NCI-H510A (cell line): ENCODE measurements at places on chromosomes 11 and 22.

- DNase-seq = no peak
These were observed 45.3 kb downstream of the PPARA start for GRCh38 chr22:46195487-46196165.

DNA sequence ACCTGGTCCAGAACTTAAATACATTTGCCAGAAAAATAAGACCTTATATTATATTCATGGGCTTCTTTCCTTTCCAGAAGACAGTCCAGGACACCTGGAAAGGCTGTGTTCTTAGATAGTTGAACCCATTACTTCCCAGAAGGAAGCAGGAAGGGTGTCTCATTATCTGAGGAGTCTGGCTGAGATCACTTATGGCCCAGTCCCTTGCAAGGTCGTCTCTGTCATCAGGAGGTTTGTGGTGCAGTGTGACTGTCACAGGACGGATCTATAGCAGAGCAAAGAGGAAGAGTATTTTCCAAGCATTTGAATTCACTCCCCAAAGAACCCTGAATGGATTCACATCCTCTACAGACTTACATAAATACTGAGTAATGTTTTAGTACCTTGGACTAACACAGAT, 270.7 kb upstream of the MTNR1B start:
- no peak for DNase-seq

DNA sequence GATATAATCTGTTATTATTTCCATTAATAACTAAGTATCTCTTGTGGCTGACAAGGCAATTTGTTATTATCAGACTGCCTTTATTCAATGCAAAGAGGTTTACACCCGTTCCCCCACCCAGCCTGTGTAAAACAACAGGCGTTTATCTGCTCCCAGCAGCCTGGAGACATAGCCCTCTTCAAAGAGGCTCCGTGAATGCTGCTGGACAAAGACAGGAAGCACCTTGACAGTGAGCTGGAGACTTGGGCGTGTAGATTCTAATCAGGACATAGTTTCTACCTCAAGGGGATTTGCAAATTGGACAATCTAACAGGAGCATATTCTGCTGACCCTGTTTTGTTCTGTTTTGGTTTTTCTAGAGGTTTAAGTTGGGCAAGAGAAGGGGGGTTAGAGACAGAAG, 733.0 kb upstream of the KIRREL3 start:
- peak; percentile 1 for DNase-seq

GRCh38 chr11:120945042-120945441, 78.9 kb upstream of the TBCEL start:
- no peak for DNase-seq

DNA sequence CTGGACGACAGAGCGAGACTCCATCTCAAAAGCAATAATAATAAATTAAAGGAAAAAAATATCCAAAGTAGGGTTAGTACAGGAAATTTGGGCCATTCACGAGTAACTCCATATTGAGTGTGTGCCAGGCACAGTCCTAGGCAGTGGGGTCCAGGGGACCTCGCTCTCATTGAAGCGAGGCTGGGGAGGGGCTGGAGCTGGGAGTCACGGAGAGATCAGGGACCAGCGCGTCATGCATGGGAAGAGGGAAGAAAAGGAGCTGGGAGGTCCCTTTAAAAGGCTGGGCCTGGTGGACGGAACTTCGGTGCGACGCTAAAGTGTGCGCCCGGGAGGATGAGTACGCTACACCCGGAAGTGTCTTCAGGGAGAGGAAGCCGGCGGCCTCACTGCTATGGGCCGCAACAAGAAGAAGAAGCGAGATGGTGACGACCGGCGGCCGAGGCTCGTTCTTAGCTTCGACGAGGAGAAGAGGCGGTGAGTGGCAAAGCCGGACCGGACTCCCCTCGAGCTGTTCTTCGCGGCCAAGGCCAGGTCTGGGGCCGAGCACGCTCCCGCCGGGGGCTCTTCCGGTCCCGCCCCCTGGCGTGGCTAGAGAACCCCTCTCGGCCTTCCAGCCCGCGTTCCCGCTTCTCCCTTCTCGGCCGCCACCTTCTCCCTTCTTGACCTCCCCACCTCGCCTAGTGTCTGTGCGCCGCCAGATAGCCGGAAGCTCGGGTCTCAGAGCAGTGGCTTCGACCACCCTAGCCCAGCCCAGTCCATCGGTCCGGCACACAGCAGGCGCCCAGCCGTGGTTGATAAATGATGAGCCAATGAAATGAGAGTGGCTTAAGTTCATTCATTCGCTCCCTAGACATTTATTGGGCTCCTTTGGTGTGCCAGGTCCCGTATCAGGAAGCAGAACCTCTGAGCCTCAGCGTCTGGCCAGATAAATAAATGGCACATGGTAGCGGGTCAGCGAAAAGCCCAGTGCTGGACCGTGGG, at the start of gene NOL12:
TSS of gene NOL12 (plus strand) at position 342 of the 981 bp plus-strand sequence. CDS start at position 392, 50 bp downstream.
- peak; percentile 65 for DNase-seq

- DNase-seq = no peak
These were observed 20.2 kb downstream of the CRELD2 start for GRCh38 chr22:49938565-49939136.

GRCh38 chr11:63837027-63837688, 1.8 kb upstream of the MARK2 start:
- DNase-seq = peak; percentile 49

DNA sequence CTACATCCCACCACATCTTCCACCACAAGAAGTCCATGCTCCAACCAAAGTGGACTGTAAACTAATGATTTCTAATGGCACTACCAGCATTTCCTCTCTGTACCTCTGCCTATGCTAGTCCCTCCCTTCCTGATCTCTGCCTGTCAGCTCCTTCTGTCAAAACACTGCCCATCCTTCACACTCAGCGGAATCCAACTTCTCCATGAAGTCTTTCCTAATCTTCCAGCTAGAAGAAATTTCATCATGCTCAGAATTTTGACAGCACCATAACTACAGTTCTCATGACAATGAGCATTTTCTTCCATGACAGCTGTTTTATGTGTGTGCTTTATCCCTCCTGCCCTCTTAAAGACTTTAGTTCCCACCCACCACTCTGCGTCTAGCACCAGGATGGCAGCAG, 111.4 kb downstream of the SERGEF start:
- no peak for DNase-seq

- DNase-seq = no peak
These were observed 430 bp downstream of the CDC42EP1 start for GRCh38 chr22:37560608-37561211.

- DNase-seq = no peak
These were observed 96.6 kb downstream of the MPPED2 start for GRCh38 chr11:30489511-30489910.

GRCh38 chr11:60786811-60787567, 1.9 kb downstream of the MS4A10 start:
- DNase-seq = no peak

- no peak for DNase-seq
These were observed 49.7 kb downstream of the GRIK4 start for GRCh38 chr11:120561286-120561685.

DNA sequence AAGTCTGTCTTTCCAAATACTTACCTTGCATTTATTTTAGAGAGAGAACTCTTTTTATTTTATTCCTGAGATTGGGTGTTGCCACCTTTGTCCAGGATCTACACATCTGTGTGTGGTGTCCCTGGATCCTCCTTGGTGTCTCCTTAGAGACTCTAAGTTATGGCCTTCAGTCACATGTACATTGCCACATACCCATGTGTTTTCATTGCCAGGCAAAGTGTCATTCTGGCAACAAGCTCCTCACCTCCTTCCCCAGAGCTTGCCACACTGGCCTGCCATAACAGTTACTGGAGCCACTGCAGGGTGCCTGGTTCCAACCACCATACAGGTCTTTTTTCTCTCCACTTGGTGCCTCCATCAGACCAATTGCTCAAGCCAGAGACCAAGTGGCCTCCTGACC, 379.7 kb downstream of the NTM start:
- no peak for DNase-seq
